Activated T-helper 1 cell treated with anti-CD3 and anti-CD28 coated beads, Interleukin-2, amount 50 U/mL, for 16 hours (primary cell): ENCODE measurements at places on chromosomes 2 and 18.

- no peak for DNase-seq
Measured at GRCh38 chr18:79581406-79581805, 98.2 kb upstream of the CTDP1 start.

DNA sequence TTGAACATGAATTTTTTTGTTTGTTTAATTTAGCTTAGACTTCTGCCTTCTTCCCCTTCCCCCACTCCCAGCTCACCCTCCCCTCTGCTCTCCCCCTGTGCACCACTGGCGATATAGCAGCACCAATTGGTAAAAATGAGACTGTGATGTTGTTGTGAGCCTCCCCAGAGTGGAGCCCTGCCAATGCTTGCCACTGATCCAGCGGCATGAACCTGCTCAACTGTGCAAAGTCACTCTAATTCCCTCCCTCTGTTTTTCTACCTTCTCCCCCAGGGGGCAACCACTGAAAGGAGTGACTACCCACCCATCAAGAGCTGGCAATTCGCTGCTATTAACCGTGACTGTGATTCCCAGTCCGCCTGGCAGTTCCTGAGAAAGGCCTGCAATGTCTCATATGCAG lies 30.2 kb downstream of the KLHL14 start:
- DNase-seq: no peak

GRCh38 chr2:128245813-128246212 lies 72.9 kb downstream of the HS6ST1 start:
- no peak for DNase-seq

- DNase-seq: no peak
Measured at GRCh38 chr2:28346587-28346986, 46.1 kb upstream of the FOSL2 start.

- no peak for DNase-seq
Measured at GRCh38 chr2:73117441-73117840, 4.7 kb upstream of the RAB11FIP5 start.

DNA sequence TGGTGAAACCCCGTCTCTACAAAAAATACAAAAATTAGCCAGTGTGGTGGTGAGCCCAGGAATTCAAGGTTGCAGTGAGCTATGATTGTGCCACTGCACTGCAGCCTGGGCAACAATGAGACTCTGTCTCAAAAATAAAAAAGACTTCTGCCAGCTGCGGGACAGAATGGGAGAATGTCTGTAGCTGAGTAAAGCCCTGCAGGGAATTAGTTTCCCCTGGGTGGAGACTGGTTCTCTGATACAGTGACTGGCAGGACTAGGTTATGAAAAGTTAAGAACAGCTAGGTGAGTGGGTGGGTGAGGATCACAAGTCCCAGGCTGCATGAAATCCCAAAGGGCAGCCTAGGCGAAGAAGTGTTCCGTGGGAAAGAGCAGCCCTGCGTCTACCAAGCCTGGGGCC lies 13.8 kb upstream of the CATIP start:
- no peak for DNase-seq

DNA sequence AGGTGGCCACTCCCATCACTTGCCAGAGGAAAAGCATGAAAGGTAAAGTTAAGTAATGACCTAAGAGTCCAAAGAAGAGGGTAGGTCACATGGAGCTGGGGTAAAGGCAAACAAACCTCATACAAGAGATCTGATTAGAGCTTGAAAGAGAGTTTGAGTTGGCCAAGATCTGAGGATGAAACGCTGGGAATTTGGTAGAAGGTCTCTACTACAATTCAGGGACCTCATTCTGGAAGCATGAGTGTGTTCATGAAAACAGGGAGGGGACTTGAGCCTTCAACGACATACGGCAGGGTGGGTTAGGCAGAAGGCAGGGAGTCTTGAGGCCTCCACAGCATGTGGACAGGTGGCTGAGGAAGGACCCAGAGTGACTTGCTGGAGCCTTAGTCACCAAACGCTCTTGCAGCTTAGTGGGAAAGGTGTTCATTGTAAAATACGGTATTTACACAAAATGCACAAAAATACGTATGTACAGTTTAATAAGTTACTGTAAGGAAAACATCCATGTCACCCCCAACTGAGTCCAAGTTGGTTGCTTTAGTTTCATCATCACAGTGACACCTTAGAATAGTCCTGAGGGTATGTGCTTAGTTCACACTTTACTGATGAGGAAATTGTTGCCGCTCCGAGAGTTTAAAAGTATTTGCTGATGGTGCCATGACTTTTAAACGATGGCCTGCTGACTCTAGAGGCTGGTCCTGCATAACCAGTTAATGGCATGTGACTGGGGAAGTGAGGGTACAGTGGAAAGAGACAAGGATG lies 5.0 kb upstream of the FARP2 start:
- DNase-seq: no peak

- no peak for DNase-seq
Measured at GRCh38 chr18:2471523-2471922, 99.8 kb downstream of the METTL4 start.

- DNase-seq: no peak
Measured at GRCh38 chr2:86311879-86312278, 25.5 kb downstream of the REEP1 start.

GRCh38 chr2:178152033-178152432 lies 39.8 kb downstream of the RBM45 start:
- no peak for DNase-seq

DNA sequence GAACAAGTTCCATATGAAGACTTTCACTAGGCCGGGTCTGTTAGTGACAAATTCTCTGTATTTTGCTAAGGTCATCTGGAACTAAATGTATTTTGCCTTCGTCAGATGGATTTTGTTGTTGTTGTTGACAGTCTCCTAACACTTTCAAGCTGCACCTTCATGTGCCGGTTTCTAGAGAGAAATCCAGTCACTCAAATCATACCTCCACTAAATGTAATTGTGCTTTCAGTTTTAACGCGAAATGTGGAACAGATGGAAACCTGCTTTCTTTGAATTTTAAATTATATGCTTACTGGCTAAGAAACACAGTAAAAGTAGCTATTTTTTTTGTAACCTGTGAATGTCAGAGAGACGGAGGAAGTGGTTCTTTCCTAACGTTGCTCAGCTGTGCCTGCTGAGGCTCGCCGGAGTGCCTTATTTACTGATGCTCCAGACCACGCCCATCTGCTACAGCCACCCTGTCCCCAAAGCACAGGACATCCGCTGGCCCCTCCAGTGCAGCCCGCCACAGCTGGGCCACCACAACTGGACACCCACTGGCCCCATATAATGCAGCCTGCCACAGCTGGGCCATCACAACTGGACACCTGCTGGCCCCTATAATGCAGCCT lies 134.7 kb downstream of the PXDN start:
- no peak for DNase-seq

DNA sequence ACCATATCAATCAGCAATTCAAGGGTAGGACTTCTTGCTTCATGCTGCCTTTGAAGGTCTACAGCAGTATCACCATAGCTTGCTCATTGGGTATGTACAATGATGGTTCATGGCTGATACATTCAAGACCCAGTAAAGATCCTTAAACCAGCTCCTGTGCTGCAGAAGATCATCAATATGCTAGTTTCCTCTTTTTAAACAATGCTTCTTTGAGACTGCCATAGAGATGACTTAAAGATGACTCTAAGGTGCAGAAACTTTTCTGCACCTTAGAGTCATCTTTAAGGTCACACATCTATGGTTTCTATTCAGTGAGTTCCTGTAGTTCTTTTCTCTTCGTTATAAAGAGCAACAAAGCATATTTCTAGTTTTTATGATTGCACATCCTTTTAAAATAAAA lies 102.8 kb upstream of the KLHL14 start:
- DNase-seq: no peak
